ENCODE measurements at places on chromosomes 1 and 21. TPM values are rescaled to one million over a fixed set of nuclear protein-coding genes. Genes with fewer than 3 reads are reported as not detected.

- no peak for DNase-seq
Observed at GRCh38 chr21:34914239-34914638, 134.9 kb downstream of the RUNX1 start.

DNA sequence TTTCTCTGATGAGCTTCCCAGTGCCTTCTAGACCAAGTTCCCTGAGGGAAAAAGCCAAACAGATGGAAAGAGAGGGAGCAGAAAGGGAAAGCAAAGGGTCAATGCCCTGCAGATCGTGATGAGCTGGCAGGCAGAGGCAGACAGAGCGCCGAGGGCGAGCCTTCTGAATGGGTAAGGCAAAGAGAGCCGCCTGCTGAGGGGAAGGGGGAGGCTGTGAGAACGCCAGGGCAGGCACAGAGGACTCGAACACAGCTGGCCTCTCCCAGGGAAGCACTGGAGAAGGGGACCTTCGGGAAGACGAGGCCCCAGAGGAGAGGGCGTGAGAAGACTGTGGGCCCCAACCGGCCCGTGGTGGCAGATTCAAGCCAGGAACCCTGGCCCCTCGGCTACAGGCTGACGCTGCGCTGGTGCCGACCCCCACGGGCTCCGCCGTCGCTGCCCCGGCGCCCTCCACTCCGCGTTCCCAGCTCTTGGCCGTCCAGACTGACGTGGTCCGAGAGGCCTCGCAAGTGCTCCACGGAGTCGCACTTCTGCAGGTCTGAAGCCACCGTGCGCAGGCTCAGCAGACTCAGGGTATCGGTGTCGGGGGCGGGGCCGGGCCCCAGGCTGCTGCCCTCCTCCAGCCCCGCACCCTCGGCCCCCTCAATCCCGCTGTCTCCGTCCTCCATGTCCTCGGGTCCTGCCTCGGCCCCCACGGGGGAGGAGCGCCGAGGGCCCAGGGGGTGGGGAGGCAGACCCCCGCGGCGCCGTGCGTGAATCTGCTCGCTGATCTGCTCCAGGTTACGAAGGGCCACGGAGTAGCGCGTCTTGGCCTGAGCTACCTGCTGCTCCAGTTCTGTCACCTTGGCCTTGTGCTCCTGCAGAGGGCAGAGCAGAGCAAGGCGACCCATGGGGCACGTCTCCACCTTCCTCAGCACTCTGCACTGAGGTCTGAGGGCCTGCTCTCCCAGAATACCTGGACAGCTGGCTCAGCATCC is 13.9 kb downstream of the SH3BP5L start:
- DNase-seq: no peak

DNA sequence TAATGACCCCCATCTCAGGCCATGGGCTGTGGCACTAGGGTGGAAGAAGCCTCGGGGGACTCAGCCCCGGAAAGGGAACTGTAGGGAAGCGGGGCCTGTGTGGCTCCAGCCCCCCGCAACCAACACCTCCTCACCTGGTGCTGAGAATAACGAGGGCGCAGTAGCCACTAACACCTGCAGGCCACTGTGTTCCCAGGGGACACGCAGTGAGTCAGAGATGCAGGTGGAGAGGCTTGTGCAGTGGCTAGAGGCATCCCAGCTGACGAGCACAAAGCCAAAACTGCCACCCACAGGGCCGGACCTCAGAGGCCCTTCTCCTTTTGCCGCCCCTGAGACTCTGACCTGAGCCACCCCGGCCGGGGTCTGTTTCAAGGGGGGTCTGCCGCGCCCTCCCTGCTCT is 33.5 kb upstream of the CCDC27 start:
- no peak for DNase-seq

DNA sequence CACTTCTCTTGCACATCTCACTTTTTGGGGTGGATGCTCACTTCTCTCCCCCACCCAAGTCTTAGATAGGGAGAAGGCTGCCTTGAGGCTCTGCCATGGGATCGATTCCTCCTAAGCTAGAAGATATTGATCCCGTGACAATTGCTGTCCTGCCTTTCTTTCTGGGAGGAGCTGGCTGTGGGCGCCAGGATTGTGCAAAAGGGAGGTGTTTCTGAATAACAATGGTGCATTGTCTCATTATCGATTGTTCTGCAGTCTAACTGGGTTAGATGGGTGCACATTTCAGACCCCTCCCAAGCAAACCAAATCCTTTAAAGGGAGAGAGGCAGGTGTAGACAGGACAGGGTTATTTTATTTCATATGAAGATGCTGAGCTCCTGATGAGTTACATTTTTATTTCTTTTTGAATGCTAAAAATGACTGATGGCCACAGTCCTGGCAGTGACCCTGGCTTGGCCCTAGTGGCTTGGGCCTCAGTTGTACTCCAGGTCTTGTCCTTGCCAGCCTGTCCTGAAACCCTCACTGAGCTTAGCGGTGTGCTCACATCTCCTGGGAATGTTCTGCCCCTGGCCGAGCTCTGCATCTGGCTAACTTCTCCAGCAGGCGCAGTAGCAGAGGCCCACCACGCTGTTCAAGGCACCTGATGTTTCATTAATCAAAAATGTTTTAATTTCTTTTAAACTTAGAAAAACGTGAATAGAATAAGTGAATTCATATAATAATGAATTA is 99.0 kb upstream of the KAZN start:
- DNase-seq: no peak

DNA sequence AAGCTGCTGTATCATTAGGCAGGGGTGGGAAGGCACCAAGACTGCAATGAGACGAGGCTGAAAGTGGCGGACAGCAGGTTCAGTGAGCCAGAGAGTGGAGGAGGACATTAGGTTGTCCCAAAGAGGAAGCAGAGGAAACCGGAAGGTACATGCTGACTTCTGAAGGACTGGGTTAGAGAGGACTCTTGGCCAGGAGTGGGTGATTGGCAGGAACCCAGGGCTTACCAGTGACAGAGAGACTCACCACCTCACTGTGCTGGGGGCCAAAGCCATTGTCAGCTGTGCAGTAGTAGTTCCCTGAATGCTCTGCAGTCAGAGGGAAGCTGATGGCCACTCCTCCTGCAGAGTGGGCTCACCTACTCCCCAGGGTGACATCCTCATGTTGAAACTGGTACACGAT is 41.9 kb upstream of the FCRL4 start:
- no peak for DNase-seq

DNA sequence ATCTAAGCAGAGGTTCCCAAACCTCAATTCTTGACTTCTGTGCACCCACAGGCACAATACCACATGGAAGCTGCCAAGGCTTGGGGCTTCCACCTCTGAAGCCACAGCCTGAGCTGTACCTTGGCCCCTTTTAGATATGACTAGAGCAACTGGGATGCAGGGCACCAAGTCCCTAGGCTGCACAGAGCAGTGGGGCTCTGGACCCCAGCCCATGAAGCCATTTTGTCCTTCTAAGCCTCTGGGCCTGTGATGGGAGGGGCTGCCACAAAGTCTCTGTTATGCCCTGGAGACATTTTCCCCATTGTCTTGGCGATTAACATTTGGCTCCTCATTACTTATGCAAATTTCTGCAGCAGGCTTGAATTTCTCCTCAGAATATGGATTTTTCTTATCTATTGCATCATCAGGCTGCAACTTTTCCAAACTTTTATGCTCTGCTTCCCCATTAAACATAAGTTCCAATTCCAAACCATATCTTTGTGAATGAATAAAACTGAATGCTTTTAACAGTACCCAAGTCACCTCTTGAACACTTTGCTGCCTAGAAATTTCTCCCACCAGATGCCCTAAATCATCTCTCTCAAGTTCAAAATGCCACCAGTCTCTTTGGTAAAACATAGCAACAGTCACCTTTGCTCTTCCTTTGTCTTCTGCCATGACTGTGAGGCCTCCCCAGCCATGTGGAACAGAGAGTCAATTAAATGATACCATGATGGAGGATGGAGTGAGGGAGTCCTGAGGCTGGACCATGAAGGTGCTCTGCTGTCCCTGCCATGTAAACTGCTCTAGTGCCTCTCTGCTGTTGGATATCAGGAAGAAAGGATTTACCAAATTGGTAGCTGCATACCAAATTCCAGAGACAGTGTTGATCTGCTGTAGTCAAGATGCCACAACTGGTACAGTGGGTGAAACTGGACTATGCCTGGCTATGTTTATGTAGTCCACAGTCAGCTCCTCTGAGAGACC is 37.6 kb downstream of the RUNX3 start:
- no peak for DNase-seq

GRCh38 chr1:53641481-53642214 is 97.3 kb downstream of the GLIS1 start:
- no peak for DNase-seq

DNA sequence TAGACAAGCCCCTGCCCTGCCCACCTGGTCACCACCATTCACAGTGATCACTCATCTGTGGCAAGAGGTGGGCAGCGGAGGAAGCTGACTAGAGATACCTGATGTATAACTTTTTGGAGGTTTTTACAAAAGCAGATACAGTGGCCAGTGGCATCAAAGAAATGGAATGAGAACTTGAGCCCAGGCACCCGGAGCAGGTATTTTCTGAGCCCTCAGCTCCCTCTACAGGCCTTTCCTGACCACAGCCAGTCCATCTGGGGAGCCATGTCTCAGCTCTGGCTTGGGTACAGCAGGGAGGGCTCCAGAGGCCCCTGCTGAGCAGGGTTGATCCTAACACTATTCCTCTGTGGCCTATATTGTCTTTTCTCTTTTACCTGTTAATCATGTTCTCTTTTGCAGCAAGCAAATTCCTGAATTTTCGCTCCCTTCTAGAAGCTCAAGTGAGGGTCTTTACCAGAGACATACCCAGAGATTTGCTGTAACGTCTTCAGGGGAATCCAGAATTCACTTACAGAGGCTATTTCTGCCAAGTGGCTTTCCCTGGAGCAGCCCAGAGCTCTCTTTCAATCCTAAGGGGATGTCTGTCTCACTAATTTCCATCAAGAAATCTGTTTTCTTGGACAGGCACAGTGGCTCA is 27.3 kb downstream of the GPR157 start:
- DNase-seq: peak; percentile 40

- no peak for DNase-seq
Observed at GRCh38 chr1:1768249-1768992, 9.8 kb downstream of the NADK start.

DNA sequence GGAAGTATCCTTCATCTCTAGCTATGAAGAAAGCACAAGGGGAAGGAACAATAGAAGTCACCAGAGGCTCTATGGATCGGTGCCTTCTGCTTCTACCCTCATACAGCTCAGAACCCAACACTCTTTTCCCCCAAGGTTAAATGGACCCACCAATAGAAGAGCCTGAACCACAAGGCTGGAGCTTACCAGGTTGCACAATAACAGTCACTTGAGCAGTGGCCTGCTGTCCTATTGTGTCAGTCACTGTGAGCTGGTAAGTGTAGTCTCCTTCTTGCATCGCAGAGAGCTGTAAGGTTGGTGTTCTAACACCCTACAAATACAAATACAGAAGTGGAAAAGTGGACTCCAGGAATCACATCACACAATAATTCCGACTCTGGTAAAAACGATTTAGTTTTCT is 103.0 kb downstream of the KIAA0319L start:
- DNase-seq: no peak

DNA sequence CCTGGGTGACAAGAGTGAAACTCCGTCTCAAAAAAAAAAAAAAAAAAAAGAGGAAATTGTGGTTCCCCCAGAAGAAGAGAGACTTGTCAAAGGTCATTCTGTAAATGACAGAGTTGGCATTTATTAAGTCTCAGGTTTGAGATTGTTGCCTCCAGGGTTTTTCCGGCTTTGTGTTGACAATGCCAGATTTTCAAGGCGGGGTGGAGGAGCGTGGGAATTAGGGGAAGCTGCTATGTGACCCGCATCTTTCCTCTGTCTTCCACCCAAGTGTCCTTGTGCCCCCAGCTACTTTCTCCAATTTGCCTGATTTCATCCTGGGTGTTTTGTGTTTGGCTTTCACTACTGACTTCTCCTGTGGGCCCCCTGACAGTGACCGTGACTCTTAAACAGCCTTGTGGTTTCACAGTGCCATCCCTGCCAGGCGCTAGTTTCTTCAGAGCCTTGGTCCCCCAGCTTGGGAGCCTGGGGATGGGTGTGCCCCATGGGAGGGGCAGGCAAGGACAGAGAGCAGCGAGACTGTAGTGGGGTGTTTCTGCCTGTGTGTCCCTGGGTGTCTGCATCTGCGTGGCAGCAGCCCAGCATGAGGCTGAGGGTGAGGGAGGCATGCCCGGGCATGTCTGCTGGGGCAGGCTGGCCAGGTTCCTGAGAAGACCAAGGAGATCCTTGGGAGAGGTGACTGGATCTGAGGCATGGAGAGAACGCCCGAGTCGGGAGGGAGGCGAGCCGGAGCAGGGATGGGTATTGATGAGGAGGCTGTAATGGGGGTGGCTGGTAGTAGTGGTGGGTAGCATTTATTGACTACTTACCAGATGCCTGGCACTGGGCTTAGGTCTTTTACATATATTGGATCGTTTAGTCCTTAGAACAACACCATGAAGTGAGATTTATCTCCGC is 46.3 kb downstream of the IER5 start:
- DNase-seq: peak; percentile 75

GRCh38 chr1:4086085-4086850 is 186.2 kb upstream of the C1orf174 start:
- DNase-seq: no peak

DNA sequence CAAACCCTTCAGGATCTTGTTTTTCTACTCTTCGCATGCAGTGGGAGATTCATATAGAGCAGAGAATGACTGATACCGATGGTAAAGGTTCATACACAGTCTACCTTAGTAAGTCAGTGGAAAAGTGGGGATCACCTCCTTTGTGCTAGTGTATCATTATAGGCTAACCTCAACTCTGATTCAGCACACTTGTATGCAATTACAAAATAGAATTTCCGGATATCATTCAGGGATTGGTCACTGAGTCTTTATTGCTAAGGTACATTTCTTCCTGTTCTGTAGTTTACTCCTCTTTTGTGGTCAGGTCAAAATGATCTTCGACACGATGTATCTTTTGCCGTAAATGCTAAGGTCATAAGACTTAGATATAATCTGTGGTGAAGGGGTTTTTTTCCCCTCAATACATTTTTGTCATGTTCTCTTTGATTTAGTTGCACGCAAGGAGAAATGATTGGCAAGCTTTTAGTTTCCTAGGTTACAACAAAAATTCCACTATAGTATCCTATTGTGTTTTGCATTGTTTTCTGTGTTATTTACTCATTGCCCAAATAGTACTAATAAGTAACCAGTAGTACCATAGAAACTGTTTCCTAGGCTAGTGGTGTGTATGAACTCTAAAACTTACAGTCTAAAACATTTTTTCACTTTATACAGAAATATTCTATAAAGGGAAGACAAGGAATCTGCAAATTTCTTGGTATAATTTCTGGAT is 35.7 kb upstream of the PLA2G4A start:
- DNase-seq: peak; percentile 71

- DNase-seq: no peak
Observed at GRCh38 chr1:29634746-29635335, 398.5 kb downstream of the PTPRU start.

GRCh38 chr21:28063241-28064216 is 929.1 kb downstream of the LTN1 start:
- no peak for DNase-seq

MANEAL gene
- total RNA-seq: 35.2 TPM

POU3F1 gene
- total RNA-seq: 0.94 TPM

NAV1 gene
- total RNA-seq: 0.99 TPM

VAMP3 gene
- total RNA-seq: 50.7 TPM

SYT14 gene
- not detected for total RNA-seq

CENPL gene
- 13.0 TPM for total RNA-seq

OR14K1 gene
- not detected for total RNA-seq

MAP10 gene
- total RNA-seq: not detected

ADCY10 gene
- not detected for total RNA-seq
